ENCODE measurements at places on chromosomes 5 and 9.
A peak's percentile ranks its signal among the peaks of the same experiment; 100 is the strongest.

GRCh38 chr9:36642817-36643216, 70.1 kb downstream of the MELK start:
- DNase-seq: no peak

GRCh38 chr5:136560126-136560525, 194.8 kb upstream of the TRPC7 start:
- DNase-seq: no peak

GRCh38 chr5:109877670-109878045, 187.9 kb downstream of the MAN2A1 start:
- no peak for DNase-seq

GRCh38 chr9:109940561-109940960, 160.6 kb downstream of the PALM2AKAP2 start:
- no peak for DNase-seq

DNA sequence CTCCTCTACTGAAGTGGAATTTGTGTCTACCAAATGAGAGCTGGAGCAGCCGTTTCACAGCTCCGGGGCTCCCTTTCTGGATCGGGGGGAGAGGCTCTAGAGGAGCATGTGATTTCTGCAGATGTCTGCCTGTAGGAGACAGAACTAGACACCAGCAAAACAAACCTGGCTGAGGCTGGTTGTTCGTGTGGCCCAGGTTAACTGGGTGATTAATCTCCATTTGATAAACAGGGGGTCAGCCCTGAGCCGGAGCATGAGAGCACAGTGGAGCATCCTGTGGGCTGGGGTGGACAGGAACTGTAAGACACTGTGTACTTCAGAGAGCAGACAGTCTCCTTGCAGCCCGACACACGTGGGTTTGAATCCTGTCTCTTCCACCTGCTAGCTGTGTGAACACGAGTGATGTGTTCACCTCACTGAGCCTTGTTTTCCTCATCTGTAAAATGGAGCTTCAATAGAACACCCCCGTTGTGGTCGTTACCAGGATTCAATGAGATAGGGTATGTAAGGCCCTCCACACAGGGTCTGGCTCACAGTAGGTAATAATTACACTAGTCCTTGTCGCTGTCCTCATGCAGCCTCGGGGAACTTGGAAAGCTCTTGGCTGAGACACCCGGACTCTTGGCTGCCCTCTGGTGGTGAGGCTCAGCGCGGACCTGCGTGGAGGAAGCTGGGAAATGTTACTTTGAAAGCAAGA, 12.9 kb downstream of the CXCL14 start:
- DNase-seq: peak; percentile 38

GRCh38 chr5:178152491-178153444, 917 bp downstream of the NHP2 start:
- DNase-seq: no peak

GRCh38 chr5:157306081-157306480, 40.2 kb downstream of the CYFIP2 start:
- no peak for DNase-seq

DNA sequence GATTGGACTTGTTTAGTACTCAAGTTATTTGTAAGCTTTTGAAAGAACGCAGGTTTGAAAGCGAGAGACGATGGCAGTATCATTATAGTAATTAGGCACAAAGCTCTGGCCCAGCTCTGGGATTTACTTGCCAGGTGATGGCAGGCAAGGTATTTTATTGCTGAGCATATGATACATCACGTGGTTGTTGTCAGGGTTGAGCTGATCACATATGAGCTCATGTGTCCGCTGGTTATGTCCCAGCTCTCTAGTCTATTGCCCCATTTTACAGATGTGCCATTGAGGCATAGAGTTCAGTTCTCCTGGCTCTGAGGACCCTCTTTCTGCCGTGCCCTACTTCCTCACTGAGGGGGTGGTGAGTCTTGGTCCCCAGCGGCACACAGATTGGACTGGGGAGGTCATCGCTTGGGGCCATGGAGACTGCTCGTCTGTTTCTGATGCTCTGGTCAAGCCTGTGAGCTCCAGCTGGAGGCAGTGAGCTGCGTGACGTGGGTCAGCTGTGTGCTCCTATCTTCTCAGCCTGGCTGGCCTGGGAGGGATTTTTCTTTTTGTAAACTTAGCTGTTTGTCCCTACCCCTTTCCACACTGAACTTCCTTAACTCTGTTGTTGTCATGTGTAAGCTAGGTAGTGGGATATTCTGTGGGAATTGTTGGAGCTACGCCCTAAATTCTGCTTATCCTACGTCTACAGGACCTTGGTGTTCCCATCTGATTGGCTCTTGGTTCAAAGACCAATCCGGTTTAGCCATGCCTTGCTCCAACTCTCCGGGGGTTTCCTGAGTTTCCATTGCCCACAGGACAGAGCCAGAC, 2.2 kb downstream of the NXNL2 start:
- DNase-seq: no peak

GRCh38 chr9:108193026-108193710, 662.6 kb downstream of the ACTL7B start:
- DNase-seq: no peak

- DNase-seq: no peak
These were observed 101.3 kb downstream of the C9orf152 start for GRCh38 chr9:110106661-110107060.

GRCh38 chr5:43193894-43194265, 1.9 kb downstream of the NIM1K start:
- no peak for DNase-seq

DNA sequence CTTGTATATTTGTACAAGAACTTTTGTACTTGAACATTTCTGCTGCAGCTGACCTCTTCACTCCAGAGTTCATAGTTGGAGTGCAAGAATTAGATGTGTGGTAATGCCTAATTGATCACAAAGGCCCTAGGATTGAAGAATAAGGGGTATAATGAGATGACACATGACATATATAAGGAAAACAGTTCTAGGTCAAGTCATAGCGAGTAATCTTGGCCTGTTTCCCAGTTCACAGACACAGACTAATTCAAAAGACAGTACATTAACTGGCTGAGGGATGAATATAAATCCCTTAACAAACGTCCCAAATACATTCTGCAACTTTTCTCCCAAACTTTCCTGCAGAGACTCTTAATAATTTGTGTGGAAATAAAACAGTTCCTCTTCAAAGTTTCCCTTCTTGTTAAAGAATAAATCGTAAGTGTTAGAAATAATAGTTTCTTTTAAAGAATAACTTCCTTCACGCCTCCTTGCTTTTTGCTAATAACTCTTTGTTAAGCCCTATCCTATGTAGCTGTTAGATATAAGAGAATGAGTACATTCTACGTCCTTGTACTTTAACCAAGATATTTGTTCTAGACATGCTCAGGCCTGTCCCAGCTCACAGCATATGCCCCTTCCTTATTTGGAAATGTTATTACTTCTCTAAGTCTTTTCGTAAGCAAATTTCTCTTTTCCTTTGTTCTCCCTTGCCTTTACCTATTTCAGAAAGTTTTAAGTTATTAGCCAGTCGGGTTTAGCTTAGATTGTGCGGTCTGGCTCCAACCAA, 556.4 kb upstream of the CTNND2 start:
- DNase-seq: no peak

- no peak for DNase-seq
These were observed 28.5 kb downstream of the CFAP90 start for GRCh38 chr5:7822449-7822848.

GRCh38 chr9:119221276-119221675, 148.0 kb downstream of the BRINP1 start:
- DNase-seq: no peak

DNA sequence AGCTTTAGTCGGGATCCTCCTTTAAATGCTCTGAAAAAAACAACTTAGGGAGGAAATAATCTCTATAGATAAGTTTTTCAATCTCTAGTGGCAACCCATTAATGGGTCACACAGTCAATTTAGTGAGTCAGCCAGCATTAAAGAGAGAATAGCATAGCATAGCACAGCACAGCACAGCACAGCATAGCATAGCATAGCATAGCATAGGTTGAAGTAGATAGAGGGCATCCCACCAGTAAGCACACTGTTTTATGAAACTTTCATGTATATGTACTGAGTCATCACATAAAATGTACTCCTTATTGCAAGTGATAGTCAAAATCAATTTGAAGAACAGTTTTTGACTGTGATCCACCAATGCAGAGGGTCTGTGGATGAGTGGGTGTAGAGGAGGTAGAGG, 522.9 kb downstream of the CCDC171 start:
- no peak for DNase-seq

DNA sequence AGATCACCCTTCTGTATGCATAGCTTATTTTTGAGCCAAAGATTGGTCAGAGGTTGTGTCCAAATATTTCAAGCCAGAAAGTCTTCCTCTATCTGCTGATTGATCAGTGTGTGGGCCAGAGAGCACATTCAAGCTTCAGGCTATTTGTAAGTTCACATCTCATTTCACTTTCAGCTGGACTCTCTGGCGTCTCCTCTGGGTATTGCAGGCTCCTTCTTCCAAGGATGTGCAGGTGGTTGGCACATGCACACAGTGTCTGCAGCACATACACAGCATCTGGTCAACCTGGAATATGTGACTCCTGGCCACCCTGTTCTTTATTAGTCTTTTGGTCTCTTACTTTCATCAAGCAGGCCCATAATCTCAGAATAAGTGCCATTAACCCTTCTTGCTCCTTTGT, 516.1 kb downstream of the ANXA1 start:
- DNase-seq: no peak

DNA sequence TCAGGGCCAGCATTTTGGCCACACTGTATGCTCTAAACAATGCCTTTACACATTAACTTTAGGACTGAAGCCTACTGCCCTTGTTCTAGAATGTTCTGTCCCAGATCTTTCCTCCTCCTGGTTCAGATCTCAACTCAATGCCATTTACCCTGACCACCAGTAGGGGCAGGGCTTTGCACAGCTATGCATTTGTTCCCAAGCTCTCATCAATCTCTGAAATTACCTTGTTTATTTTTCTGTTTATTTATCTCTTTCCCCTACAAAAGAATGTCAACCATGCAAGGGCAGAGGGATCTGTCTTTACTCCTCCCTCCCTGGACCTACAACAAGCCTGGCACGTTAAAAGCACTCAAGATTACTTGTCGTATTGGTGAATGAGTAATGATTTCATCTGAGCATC, 612.9 kb downstream of the BNC2 start:
- DNase-seq: no peak

- no peak for DNase-seq
These were observed 50.8 kb downstream of the GABBR2 start for GRCh38 chr9:98657897-98658296.

DNA sequence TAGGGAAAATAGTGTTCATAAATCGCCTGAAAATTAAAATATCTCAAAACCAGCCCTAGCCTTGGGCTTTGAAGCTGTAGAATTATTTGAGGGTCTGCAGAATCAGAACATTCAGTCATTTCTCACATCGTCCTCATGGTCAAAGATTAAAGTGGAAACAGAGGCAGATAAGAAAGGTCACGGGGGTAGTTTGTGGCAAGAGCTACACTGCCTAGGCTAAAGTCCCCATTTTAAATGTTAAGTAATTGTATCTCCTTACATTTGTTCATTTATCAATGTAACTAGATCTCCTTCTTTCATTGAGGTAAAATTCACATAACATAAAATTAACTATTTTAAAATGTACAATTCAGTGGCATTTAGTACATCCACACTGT, 139.2 kb downstream of the TLE1 start:
- no peak for DNase-seq

DNA sequence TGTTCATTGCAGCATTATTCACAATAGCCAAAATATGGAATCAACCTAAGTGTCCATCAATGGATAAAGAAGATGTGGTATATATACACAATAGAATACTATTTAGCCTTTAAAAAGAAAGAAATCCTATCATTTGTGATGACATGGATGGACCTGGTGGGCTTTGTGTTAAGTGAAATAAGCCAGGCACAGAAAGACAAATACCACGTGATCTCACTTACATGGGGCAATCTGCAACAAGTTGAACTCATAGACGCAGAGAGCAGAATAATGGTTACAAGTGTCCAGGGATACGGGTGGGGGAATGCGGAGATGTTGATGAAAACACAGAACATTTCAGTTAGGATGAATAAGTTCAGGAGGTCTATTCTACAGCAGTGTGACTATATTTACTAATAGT, 66.4 kb upstream of the ALDH1B1 start:
- DNase-seq: no peak

DNA sequence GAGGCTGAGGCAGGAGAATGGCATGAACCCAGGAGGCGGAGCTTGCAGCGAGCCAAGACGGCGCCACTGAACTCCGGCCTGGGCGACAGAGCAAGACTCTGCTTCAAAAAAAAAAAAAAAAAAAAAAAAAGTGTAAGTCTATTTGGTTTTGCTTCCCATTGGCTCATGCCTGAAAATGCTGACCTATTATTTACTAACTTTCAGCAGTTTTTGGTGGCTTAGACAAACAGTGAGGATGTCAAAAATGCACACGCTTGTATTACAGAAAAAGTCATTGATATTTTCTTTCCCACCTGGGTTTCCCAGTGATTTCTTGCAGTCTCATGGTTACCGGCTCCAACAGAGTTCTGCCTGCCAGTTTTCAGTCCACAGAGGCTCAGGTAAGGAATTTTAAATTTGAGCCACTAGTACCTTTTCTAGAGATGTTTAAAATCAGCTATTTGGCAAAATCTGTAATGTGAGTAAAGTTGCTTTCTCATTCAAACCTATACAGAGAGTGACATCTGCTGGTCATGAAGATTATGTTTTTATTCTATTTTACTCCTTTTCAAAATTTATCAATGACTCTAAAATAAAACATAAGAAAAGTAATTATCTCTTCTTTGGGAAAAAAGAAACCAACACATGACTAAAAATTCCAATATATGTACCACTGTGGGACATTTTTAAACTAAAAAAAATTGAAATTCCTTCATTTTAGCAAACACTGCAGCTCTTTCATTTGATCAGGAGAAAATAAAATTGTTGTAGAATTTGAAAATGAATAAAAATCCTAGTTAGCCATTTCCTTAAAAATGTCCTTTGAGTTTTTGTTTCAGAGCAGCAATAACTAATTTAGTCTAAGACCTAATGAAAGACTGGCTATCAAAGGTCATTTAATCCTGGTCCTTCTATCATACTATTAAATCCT, 8.8 kb downstream of the FAM200C start:
- no peak for DNase-seq

DNA sequence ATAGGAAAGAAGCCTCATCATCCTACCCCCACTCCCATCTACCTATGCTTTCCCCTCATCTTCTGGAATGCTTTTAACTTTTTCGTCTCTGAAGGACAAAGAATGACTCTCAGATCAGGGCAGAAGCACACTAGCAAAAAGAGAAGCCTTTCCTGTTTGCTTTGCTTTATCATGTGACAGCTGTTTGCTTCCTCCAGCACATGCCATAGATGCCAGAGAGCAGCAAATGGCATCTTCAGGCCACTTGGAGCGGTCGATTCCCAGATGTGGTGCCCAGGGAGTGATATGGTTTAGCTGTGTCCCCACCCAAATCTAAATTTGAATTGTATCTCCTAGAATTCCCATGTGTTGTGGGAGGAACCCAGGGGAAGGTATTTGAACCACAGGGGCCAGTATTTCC, 294.8 kb downstream of the GADD45G start:
- no peak for DNase-seq

DNA sequence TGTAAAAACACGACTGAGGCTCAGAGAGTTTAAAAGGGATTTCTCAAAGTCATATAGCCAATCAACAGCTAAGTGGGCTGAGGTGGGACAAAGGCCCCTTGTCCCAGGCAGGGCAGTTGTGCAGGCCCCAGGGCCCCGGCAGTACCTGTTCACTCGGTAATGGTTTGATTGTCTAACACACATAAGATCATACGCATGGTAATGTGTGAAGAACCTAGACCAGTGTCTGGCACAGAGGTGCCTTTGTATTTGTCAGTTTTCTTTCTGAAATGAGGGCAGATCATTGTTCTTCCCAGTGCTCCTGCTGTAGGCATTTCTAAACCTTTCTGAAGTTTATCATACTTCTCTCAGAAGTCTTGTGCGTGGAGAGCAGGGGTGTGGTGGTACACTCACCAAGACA, 66.8 kb downstream of the IPPK start:
- DNase-seq: no peak

Measured in GOT3 (cell line).